ENCODE measurements at places on chromosomes 4 and X.

DNA sequence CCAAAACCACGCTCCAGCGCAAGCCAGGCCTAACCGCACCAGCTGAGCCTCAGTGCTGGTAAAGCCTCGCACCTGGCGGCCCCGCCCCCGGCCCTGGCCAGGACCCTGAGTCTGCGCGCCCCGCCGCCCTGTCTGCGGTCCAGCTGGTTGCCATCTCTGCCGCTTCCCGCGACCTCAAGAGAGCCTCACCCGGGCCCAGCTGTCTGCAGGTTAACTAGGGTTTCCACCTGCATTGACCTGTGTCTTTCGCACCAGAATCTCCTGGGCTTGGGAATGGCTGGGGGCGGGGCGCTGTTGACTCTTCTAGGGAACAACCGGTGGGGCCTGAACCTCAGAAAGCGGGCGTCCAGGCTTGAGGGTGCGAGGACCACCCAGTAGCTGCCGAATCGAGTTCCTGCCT is 207.7 kb upstream of the PRPS2 start:
- no peak overlapping the region for H3K4me3 ChIP-seq
- H3K36me3 ChIP-seq = no peaks in the 10 kb centered on the region
- H3K4me1 ChIP-seq = no peaks in the 10 kb centered on the region
- no peaks in the 10 kb centered on the region for H3K27me3 ChIP-seq
- DNase-seq = no peak

- no peak for DNase-seq
- H3K4me3 ChIP-seq = no peak overlapping the region
- no peaks in the 10 kb centered on the region for H3K4me1 ChIP-seq
- H3K36me3 ChIP-seq = no peaks in the 10 kb centered on the region
Measured at GRCh38 chr4:140595065-140595464, 26.3 kb upstream of the UCP1 start.

- peak overlapping the region; percentile 53 for H3K4me3 ChIP-seq
- H3K4me1 ChIP-seq = no peaks in the 10 kb centered on the region
- DNase-seq = no peak
- no peaks in the 10 kb centered on the region for H3K36me3 ChIP-seq
Measured at GRCh38 chrX:21840193-21840545, 752 bp downstream of the MBTPS2 start.

DNA sequence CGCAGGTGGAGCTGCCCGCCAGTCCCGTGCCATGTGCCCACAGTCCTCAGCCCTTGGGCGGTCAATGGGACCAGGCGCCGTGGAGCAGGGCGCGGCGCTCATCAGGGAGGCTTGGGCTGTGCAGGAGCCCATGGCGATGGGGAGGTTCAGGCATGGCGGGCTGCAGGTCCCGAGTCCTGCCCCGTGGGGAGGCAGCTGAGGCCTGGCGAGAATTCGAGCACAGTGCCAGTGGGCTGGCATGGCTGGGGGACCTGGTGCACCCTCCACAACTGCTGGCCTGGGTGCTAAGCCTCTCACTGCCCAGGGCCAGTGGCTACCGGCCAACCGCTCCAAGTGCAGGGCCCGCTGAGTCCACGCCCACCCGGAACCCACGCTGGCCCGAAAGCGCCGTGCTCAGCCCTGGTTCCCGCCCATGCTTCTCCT is 646.5 kb downstream of the GABRG1 start:
- H3K36me3 ChIP-seq = no peaks in the 10 kb centered on the region
- H3K4me3 ChIP-seq = no peak overlapping the region
- no peak overlapping the region for H3K27ac ChIP-seq
- H3K4me1 ChIP-seq = no peaks in the 10 kb centered on the region
- DNase-seq = no peak

DNA sequence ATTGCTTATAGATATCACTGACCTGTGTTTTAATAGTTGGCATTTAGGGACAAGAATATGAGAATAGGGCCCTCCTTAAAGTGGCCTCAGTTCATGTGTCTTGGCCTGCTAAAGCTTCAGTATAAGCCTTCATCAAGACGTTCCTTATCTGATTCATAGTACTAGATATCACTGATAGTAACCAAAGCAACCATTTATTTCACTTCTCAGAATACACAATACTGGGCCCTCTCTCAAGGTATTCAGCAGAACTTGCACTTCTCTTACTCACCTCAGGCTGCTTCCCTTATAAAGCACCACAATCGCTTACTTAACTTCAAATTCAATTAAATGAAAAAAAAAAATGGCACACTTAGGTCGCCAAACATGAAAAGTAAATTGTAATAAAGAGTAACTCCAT is 259.4 kb upstream of the PCDH7 start:
- H3K27ac ChIP-seq = no peak overlapping the region
- H3K4me1 ChIP-seq = no peaks in the 10 kb centered on the region
- H3K36me3 ChIP-seq = no peaks in the 10 kb centered on the region
- H3K4me3 ChIP-seq = no peak overlapping the region
- H3K27me3 ChIP-seq = no peaks in the 10 kb centered on the region
- no peak for DNase-seq
